ENCODE measurements at places on chromosomes 1 and 21. TPM values are rescaled to one million over a fixed set of nuclear protein-coding genes. Genes with fewer than 3 reads are reported as not detected.

Gene LORICRIN
- total RNA-seq = not detected

Gene DPT
- not detected for total RNA-seq

Gene SIKE1
- 59.3 TPM for total RNA-seq

Gene CD1D
- total RNA-seq = not detected

Gene PTPRC
- total RNA-seq = 552 TPM

Data from T-helper 2 cell treated with Interferon-gamma antibody and Interleukin-4, amounts not matched to agents 100 ng/mL and 5 ng/mL, for 36 hours (primary cell).